T-helper 17 cell (primary cell): ENCODE measurements at places on chromosomes 1 and 21. TPM values are rescaled to one million over a fixed set of nuclear protein-coding genes. Genes with fewer than 3 reads are reported as not detected.

The LAMC2 gene
- total RNA-seq = not detected

- no peak for DNase-seq
Observed at GRCh38 chr1:31980835-31981455, 32.7 kb upstream of the KHDRBS1 start.

GRCh38 chr1:30804352-30804751 is 46.8 kb upstream of the LAPTM5 start:
- DNase-seq = no peak

DNA sequence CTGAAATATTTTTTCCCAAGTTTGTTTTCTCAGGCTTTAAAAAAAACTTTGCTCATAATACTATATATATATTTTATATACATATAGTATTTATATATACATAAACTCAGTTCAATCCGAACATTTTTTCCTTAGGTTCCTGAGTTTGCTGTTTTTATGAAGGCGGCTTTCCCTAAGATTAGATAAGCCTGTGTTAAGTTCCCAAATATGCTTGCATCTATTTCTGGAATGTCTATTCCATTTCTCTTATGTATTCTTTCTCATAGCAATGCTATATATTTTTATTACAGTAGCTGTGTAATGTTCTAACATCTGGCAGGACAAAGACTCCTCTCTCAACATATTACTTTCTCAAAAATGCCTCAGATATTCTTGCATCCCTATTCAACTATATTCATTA is 45.9 kb downstream of the ADSS2 start:
- DNase-seq = no peak

- DNase-seq = no peak
Observed at GRCh38 chr1:151294742-151295462, 12.8 kb downstream of the ZNF687 start.

- DNase-seq = no peak
Observed at GRCh38 chr1:43007377-43008114, 48.9 kb upstream of the SLC2A1 start.

- DNase-seq = no peak
Observed at GRCh38 chr21:36709868-36710728, 11.2 kb downstream of the SIM2 start.
